ENCODE measurements at places on chromosomes 7 and 10. TPM values are rescaled to one million over a fixed set of nuclear protein-coding genes. Genes with fewer than 3 reads are reported as not detected.
A peak's percentile ranks its signal among the peaks of the same experiment; 100 is the strongest.

- H3K27me3 ChIP-seq = peaks cover 39% of the 10 kb centered on the region
- H3K27ac ChIP-seq = no peak overlapping the region
- DNase-seq = no peak
- peaks cover 55% of the 10 kb centered on the region for H3K4me1 ChIP-seq
Measured at GRCh38 chr10:30828680-30829079, 199.1 kb upstream of the LYZL2 start.

DNA sequence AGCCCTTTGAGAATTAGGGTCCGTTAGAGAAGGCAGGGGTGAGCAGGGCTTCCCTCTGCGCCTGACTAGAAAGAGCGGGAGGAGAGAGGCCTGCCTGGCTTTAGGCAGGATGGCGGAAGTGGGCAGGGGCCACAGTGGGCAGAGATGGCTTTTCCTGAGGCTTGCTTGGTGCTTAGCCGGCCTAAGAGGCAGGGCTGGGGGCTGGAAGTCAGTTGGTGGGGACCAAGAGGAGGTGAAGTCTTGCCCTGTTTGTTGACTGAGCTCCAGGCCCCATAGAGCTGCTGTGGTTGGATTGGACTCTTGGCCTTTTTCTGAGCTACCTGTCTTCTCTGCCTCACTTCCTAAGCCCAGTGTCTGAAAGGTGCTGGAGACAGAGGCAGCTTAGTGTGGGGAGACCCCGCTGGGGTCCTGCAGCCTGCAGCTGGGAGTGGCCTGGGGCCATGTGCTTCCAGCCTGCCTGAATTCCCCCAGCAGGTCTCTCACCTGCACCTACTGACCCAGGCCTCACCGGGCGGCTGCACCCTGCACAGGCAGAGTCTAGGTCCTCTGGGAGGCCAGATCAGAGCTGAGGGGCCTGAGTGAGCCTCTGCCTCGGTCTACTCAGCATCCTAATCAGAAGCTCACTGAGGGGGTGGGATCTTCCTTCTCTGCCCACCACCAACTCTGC lies 4.8 kb downstream of the FAM241B start:
- no peak for DNase-seq
- no peaks in the 10 kb centered on the region for H3K27me3 ChIP-seq
- H3K36me3 ChIP-seq = peaks cover 17% of the 10 kb centered on the region

HPSE2 gene
- total RNA-seq = 0.60 TPM

GRCh38 chr10:71740069-71740653 lies 20.6 kb upstream of the C10orf105 start:
- H3K4me3 ChIP-seq = no peak overlapping the region
- no peak for DNase-seq
- peaks cover 10% of the 10 kb centered on the region for H3K4me1 ChIP-seq
- no peak overlapping the region for H3K27ac ChIP-seq
- H3K36me3 ChIP-seq = no peaks in the 10 kb centered on the region

GRCh38 chr7:47698386-47698785 lies 116.5 kb upstream of the TNS3 start:
- H3K36me3 ChIP-seq = no peaks in the 10 kb centered on the region
- no peaks in the 10 kb centered on the region for H3K27me3 ChIP-seq
- DNase-seq = no peak
- H3K4me3 ChIP-seq = no peak overlapping the region

DNA sequence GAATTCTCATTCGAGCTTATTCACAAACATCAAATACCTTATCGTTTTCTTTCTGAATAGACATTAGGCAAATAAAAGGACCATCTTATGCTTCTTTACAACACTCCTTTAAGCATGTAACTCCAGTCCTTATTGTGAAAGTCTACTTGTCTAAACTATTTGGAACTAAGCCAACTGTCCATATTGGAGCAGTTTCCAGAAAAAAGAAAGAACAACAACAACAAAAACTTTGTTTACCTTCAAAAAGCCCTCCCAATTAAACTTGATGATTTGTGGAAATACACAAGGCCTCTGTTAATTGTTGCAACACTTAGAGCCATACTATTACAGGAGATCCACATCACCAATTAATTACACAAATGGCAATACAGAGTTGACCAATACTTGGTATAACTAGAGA lies 163.6 kb downstream of the GALNT11 start:
- H3K27ac ChIP-seq = no peak overlapping the region
- no peaks in the 10 kb centered on the region for H3K27me3 ChIP-seq
- DNase-seq = no peak
- no peaks in the 10 kb centered on the region for H3K4me1 ChIP-seq

DNA sequence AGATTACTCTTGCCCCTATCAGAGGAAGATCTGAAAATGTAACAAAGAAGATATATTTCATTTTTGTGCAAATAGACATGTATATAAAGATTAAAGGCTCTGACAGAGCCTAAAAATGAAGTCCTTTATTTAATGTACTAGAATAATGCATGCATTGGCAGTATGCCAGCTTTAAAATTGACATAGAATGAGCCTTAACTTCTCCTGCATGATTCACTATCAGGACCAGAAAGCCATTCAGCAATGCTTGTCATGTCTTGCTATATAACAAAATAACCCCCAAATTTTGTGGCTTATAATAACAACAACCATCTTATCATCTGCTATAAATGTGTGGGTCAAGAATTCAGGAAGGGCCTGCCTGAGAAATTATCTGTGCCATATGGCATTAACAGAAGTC lies 411.9 kb downstream of the GRM8 start:
- DNase-seq = no peak
- H3K4me1 ChIP-seq = no peaks in the 10 kb centered on the region
- H3K27ac ChIP-seq = no peak overlapping the region
- no peaks in the 10 kb centered on the region for H3K36me3 ChIP-seq

DNA sequence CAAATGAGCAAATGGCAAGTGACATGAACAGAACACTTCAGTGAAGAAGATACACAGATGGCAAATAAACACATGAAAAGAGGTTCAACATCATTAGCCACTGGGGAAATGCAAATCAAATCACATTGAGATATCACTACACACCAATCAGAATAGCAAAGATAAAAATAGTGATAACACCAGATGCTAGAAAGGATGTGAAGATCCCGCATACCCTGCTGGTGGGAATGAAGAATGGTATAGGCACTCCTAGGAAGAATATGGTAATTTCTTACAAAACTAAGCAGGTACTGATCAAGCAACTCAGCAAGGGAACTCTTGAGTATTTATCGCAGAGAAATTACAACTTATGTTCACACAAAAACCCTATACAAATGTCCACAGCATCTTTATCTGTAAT lies 11.2 kb downstream of the LAMB4 start:
- no peak overlapping the region for H3K27ac ChIP-seq
- H3K36me3 ChIP-seq = no peaks in the 10 kb centered on the region
- H3K4me1 ChIP-seq = no peaks in the 10 kb centered on the region

- H3K4me3 ChIP-seq = 0 out of 2 replicates have a peak overlapping the region, but pooled peaks have one; percentile 3
- H3K27me3 ChIP-seq = peaks cover 40% of the 10 kb centered on the region
- peaks cover 50% of the 10 kb centered on the region for H3K4me1 ChIP-seq
- peak; percentile 59 for DNase-seq
Measured at GRCh38 chr10:35700487-35700882, 58.4 kb upstream of the FZD8 start.

CTAGE6 gene
- not detected for total RNA-seq

GRCh38 chr7:79084423-79084822 lies 369.0 kb downstream of the MAGI2 start:
- DNase-seq = no peak
- H3K27ac ChIP-seq = no peak overlapping the region
- H3K27me3 ChIP-seq = no peaks in the 10 kb centered on the region
- no peak overlapping the region for H3K4me3 ChIP-seq

DNA sequence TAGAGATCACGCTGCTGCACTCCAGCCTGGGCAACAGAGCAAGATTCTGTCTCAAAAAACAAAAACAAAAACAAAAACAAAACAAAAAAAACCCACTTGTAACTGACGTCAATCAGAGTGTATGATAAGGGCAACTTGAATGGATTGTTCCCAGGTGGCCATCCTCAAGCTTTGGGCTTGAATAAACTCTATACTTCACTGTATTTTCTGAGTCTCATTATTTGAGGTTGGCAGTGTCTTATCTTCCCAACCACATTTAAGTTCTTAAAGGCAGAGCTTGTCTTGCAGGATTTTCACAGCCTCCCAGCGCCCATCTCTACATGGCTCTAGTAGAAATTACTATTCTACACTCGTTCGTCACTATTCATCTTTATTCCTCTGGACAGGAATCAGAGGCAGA lies 5.1 kb upstream of the OAT start:
- no peak overlapping the region for H3K27ac ChIP-seq
- peaks cover 36% of the 10 kb centered on the region for H3K4me1 ChIP-seq
- no peak overlapping the region for H3K4me3 ChIP-seq
- no peak for DNase-seq
- H3K36me3 ChIP-seq = no peaks in the 10 kb centered on the region

GRCh38 chr10:124935946-124936345 lies 6.0 kb upstream of the ZRANB1 start:
- H3K36me3 ChIP-seq = peaks cover 16% of the 10 kb centered on the region
- no peaks in the 10 kb centered on the region for H3K27me3 ChIP-seq
- H3K27ac ChIP-seq = peak overlapping the region; percentile 29
- no peak overlapping the region for H3K4me3 ChIP-seq
- H3K4me1 ChIP-seq = peaks cover 2% of the 10 kb centered on the region
- no peak for DNase-seq

GRCh38 chr10:44947371-44948152 lies 12.0 kb upstream of the RASSF4 start:
- peaks cover 12% of the 10 kb centered on the region for H3K36me3 ChIP-seq
- no peak overlapping the region for H3K27ac ChIP-seq
- DNase-seq = no peak
- peaks cover 15% of the 10 kb centered on the region for H3K4me1 ChIP-seq
- no peak overlapping the region for H3K4me3 ChIP-seq

DNA sequence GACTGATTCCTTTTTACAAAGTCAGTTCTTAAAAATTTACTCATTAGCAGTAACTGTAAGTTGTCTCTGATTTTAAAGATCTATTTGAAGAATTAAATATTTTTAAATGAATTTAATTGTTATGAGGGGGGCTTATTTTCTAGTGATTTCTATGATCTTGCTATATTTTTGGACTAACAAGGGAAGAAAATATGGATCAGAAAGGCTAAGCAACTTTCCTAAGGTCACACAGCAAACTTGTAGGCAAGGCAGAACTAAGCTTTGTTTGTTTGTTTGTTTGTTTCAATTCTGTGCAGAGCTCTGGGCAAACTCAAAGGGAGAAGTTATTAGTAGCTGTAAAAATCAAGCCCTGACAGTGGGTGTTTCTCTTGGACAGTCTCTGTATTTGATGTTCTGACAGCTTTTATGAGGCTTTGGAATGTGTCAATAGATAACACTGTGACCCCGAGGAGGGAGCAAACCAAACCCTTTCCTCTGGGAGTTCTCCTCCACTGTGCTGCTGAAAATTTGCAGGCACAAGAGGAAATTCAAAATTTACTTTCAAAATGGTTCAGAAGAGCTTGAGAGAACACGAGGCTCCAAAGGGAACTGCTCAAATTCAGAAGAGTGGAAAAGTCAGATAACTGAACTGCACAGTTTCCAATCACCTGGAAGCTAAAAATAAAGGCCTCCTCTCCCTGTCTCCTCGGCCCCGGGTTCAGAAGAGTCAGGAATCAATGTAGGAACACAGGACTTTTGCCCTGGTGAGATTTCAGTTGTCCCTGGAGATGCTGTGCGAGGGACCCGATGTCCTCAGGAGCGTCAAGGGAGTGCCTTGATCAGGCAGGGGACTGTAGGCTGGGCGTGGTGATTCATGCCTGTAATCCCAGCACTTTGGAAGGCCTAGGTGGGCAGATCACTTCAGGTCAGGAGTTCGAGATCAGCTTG lies 325.7 kb downstream of the GATA3 start:
- peaks cover 21% of the 10 kb centered on the region for H3K4me1 ChIP-seq
- no peak overlapping the region for H3K4me3 ChIP-seq
- H3K27me3 ChIP-seq = no peaks in the 10 kb centered on the region
- H3K36me3 ChIP-seq = no peaks in the 10 kb centered on the region
- no peak for DNase-seq
- no peak overlapping the region for H3K27ac ChIP-seq

AGR2 gene
- 1.6 TPM for total RNA-seq

CPVL gene
- total RNA-seq = 43.8 TPM

SKAP2 gene
- 2.5 TPM for total RNA-seq

DNA sequence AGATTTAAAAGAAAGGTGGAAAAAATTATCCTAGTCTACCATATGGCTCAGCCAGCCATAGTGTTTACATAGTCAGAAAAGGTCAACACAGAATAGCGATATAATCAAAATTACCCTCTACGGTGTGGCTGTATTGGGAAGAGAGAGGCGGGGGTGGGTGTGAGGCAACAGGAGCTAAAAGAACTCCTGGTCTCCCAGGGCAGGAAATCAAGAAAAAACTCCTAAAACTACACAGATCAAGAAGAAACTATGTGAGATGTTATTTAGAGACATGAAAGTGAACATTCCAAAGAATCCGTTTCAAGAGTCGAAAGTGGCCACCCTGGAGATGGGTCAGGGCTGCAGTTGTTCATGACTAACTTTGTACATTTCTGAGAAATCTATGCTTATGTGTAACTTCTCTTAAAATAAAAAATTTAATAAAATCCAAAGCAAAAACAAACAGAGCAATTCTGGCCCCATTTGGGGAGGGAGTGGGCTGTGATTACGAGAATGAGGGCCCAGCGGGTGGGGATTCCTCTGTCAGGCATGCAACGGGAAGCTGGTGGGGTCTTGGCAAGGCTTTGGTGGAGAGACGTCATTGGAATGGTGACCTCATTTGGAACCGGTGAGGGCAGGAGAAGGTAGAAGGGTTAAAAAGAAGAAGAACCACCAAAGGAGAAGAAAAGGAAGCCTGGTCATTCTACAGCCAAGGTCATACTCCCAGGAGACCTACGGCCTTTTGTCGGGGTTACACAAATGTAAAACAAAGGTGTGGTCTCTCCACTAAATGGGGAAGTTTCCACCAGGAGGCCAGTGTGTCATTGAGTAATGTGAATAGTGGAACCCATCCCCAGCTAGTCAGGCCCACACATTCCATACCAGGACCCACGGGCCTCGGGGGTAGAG lies 71.2 kb upstream of the DUSP5 start:
- no peak overlapping the region for H3K27ac ChIP-seq
- H3K27me3 ChIP-seq = no peaks in the 10 kb centered on the region
- peaks cover 29% of the 10 kb centered on the region for H3K4me1 ChIP-seq
- H3K36me3 ChIP-seq = no peaks in the 10 kb centered on the region

DNA sequence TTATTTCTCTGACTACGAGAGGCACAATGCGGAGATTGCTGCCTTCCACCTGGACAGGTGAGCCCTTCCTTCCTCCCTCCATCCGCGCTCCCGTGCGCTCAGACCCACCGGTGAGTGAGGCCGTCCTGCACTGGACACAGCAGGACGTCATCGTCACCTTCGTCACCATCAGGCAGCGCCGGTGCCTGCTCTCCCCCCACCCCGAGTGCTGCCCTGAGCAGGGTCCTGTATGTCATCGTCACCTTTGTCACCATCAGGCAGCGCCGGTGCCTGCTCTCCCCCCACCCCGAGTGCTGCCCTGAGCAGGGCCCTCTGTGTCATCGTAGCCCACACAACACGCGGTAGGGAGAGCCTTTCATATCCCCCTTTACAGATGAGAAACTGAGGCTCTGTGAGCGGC lies 43.5 kb upstream of the FOXL3 start:
- H3K27ac ChIP-seq = peak overlapping the region; percentile 38
- no peaks in the 10 kb centered on the region for H3K27me3 ChIP-seq
- no peak for DNase-seq
- no peak overlapping the region for H3K4me3 ChIP-seq
- no peaks in the 10 kb centered on the region for H3K4me1 ChIP-seq

GRCh38 chr7:77699056-77699455 lies 2.8 kb downstream of the RSBN1L start:
- peaks cover 5% of the 10 kb centered on the region for H3K36me3 ChIP-seq
- H3K27me3 ChIP-seq = no peaks in the 10 kb centered on the region
- H3K4me1 ChIP-seq = peaks cover 35% of the 10 kb centered on the region
- H3K4me3 ChIP-seq = peak overlapping the region; percentile 36
- peak overlapping the region; percentile 61 for H3K27ac ChIP-seq
